ENCODE measurements at places on chromosomes 3 and 15.

- DNase-seq, result no peak
Measured at GRCh38 chr3:179323197-179324110, 623 bp downstream of the ZNF639 start.

DNA sequence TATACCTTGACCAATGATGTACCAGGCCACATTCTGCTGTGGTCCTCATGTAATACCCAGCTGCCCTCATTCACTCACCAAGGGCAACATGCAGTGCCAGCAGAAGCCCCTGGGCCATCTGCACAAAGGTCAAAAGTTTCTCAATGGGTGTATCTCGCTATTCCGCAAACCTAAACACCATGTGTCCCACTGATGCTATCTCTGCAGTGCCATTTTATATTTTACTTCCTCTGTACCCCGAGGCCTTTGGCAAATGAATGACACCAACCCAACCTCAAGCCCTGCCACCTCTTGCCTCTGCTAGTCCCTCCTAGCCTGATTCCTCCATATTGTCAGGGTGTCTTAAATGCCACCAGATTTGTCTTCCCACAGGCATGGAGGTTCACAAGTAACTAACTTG is 59.2 kb downstream of the AAGAB start:
- no peak for DNase-seq

DNA sequence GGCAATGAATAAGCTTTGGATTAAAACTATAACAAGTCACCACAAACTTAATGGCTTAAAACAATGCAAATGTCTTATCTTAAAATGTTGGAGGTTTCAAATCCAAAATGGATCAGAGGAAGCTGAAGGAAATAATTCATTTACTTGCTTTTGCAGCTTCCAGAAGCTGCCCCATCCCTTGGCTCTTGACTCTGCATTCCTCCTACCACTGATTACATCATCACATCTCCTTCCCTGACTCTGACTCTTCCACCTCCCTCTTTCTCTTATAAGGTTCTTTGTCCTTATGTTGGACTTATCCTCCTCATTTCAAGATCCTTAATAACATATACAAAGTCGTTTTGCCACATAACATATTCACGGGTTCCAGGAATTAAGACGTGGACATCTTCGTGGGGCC is 982.8 kb upstream of the ROBO1 start:
- no peak for DNase-seq

- DNase-seq, result no peak
Measured at GRCh38 chr3:166560253-166560652, 723.0 kb upstream of the BCHE start.

- DNase-seq, result no peak
Measured at GRCh38 chr3:50350213-50350526, 405 bp downstream of the NPRL2 start.

GRCh38 chr15:51131596-51132290 is 37.0 kb upstream of the TNFAIP8L3 start:
- no peak for DNase-seq

DNA sequence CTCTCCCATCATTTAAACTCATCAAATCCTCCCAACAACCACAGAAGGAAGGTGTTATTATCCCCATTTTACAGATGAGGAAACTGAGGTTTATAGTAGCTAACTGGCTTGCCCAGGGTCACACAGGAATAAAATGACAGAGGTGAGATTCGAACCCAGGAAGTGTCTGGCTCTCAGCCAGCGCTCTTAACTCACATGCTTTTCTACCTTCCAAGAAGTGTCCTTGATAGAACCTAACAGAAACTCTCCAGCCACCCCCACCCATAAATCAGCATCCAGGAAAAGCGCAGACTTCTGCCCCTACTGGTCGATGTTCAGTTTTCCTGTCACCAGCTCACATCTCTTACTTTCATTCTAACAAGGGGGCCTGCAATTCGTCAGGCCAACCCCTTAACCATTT is 51.7 kb downstream of the SPATA12 start:
- no peak for DNase-seq

DNA sequence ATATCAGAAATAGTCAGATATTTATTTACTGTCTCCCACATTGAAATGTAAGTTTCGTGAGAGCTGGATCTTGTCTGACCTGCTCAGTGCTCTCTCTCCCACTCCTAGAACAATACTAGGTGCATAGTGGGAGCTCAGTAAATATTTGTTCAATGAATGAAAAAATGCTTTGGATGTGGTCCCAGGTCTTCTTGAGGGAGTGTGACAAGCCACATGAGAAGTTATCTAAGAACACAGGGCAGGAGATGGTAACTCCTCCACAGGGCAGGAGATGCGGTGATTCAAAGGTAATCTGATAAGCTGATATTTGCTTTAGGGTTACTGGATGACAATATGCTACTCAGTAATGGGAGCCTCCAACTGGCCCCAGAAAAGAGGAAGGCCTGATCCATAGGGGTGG is 25.8 kb upstream of the PLA2G4E start:
- DNase-seq, result no peak

- no peak for DNase-seq
Measured at GRCh38 chr15:32888221-32888761, 170.5 kb downstream of the GREM1 start.

GRCh38 chr15:84894736-84895425 is 10.4 kb downstream of the SLC28A1 start:
- DNase-seq, result no peak

DNA sequence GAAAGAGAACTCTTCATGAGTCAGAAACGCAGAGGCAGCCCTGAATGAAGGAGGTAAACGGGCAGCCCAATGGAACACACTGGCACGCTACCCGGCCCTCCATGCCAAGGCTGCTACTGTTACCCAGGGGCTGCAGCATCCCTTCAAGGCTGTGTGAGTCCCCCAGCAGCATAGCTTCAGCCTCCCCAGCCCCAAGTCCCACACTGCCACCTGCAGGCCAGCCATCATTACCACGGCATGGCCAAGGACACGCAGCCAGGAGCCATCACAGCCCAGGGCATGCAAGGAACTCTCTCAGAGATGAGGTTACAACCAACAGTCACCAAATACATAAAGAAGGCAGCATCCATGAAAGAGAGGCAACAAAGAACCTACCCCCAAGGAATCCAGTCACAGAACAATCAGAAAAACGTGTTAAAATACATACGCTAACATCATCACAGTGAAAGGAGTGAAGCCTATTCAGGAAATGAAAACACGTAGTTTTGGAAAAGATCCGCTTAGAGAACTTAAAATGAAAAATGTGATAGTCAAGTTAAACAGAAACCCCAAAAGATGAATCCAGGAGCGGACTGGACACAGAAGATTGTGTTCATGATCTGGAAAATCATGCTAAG is 22.4 kb downstream of the PLA2G4F start:
- DNase-seq, result no peak

- DNase-seq, result no peak
Measured at GRCh38 chr15:71559616-71560015, 250.7 kb upstream of the NR2E3 start.

GRCh38 chr3:160725338-160725737 is 30.7 kb upstream of the PPM1L start:
- DNase-seq, result no peak

GRCh38 chr15:35038626-35039451 is 46.3 kb downstream of the NANOGP8 start:
- peak; percentile 28 for DNase-seq

DNA sequence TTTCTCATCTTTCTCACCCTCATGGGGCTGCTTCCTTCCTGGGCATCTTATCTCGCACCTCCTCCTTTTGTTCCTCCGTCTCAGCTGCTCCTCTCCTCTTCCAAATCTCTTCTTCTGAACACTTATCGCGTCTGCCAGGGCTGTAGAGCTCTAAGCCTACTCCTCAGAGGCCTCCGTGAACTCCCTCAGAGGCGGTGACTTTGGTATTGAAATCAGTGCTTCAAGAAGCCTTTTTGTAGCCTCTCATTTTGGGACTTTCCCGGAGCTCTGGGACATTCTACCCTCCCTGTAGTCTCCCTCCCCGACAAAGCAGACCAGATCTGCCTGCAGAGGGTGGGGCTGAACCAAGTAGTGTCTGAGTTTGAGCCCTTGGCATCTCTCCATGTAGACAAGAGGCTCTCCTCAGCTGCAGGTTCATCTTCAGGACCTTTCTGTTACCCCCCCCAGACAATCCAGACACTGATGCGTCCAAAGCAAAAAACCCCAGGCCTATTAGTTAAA is 17.5 kb upstream of the CPNE9 start:
- no peak for DNase-seq

- no peak for DNase-seq
Measured at GRCh38 chr15:101113114-101114005, 138.5 kb downstream of the CHSY1 start.

DNA sequence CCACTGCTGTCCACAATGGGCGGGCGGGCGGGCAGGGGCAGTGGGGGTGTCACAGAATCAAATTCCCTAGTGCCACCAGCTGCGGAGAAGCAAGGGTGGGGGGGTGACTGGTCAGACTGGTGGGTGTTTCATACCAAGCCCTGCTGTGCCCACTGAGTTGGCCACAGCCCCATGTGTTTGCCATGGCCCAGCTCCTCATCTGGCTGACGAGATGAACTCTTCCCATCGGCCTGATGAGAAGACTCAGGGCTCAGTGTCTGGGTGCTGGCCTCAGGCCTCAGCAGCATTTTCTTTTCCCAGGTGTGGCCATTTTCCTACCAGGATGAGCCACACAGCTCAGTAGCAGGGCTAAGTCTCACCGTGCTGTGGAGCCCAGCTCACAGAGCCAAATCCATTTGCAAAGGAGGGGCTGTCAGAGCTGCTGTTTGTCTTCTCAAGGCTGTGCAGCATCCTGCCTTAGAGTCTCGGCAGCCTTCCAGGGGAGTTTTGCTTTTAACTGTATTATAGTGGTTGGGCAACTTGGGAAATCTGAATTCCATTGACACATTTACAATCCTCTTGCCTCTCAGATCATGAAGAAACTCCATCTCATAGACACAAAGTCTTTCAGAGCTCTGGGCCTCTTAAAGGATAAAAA is 176.8 kb downstream of the ABHD5 start:
- DNase-seq, result peak; percentile 80

- no peak for DNase-seq
Measured at GRCh38 chr3:134239538-134239937, 11.1 kb downstream of the RYK start.

DNA sequence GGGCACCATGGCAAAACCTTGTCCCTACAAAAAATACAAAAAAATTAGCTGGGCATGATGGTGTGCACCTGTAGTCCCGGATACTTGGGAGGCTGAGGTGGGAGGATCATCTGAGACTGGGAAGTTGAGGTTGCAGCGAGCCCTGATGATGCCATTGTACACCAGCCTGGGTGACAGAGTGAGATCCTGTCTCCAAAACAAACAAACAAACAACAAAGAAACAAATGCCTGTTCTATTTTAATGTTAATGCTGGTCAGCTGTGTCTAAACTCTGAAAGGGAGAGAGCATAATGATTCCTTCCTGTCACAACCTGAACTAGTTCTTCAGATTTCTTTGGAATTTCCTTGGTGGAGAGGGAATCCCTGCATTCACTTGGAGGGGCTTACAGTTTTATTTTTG is 413.0 kb upstream of the TBL1XR1 start:
- DNase-seq, result no peak

GRCh38 chr15:62447742-62448141 is 282.7 kb upstream of the C2CD4B start:
- no peak for DNase-seq

DNA sequence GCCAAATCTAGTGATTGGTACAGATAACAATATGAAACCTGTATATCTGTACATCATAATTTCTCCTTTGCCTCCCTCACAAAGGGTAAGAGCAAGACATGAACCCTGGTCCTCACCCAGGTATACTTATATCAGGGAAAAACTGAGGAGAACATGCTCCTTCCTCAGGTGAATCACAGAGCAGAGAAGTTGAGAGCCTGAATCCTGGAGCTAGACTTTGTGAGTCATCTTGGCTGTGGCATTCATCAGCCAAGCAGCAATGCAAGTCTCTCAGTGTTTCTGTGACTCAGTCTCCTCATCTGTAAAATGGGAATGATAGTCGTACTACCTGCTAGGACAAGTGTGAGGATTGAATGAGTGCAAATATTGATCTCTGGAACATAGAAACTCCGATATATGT is 165.7 kb upstream of the ADAMTS9 start:
- no peak for DNase-seq

GRCh38 chr3:53702776-53703530 is 143.3 kb downstream of the CHDH start:
- no peak for DNase-seq

DNA sequence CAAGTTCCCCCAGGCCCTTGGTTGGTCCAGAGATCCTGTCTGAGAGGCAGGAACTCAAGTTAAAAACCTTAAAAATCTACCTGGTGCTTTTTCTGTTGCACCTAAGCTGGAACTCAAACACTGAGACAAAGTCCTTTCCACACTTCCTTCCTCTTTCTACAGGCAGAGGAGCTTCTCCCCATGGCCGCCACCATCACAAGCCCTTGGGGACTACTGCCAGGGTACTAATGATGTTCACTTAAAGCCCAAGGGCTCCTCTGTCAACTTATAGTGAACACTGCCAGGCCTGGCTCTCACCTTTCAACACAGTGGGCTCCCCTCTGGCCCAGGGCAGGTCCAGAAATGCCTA is 26.0 kb downstream of the TM4SF18 start:
- DNase-seq, result no peak

DNA sequence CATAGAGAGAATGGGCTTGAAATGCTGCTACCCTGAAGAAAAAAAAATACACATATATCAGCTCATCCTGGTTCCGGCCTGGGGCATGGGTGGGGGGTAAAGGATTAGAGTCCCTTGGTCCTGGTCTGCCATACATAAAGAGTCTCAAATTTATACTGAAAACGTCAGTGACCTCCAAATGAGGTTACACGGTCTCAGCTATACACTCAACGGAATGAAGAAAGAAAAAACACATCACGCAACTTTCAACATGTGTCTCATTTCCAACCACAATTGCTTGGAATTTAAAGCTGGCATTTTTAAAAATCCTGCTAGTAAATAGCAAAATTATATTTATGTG is 612.8 kb downstream of the MCTP2 start:
- no peak for DNase-seq

DNA sequence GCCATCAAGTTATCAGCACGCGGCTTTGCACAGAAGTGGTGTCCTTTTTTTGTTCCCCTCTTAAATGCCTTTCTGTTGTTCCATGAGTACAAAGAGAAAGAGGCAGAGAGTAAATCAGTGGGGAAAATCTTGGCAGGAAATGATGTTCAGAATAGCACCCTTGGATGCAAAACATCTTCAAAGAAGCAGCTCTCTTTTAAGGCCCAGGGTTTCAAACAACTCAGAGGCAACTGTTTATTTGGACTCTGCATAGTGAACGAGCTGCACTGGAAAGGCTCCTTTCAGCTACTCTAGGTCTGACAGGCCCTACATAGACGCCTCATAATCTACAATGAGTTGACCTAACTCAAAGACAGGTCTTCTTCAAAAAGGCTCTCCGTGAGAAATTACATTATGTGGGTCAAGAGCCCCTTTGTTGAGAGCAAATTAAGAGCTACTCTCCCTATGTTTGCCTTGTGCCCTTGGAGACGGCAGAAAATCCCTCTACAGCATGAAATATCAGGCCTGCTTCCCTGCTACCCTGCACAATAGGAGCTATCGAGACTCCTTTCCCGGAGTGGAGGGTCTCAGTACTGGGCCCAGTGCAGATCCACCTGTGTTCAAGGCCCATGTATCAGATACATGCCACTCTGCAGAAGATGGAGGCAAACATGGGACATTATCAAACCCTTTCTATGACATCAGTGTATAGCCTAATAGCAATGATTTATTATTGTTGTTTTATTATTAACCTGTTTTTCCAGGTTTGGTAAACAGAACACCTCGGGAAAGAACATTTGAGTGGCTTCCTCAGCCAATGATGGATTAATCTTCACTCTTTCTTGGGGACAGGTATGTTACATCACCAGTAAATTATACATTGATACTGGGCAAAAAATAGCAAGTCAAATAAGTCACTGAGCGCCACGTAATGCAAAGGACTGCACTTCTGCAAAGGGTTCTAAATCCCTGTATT is 53.1 kb downstream of the HEG1 start:
- no peak for DNase-seq

GRCh38 chr3:22966349-22966748 is 236.8 kb upstream of the UBE2E2 start:
- no peak for DNase-seq
